ENCODE measurements at places on chromosomes 7 and 10. TPM values are rescaled to one million over a fixed set of nuclear protein-coding genes. Genes with fewer than 3 reads are reported as not detected.

BBS9 gene
- 28.3 TPM for total RNA-seq

TM9SF3 gene
- 80.5 TPM for total RNA-seq

DENND2A gene
- total RNA-seq = not detected

TSPAN33 gene
- total RNA-seq = 3.0 TPM

SPDYE9 gene
- not detected for total RNA-seq

EXOSC1 gene
- 32.6 TPM for total RNA-seq

FUOM gene
- 15.1 TPM for total RNA-seq

AS3MT gene
- 3.7 TPM for total RNA-seq

CRYGN gene
- total RNA-seq = not detected

NET1 gene
- 33.2 TPM for total RNA-seq

DNA sequence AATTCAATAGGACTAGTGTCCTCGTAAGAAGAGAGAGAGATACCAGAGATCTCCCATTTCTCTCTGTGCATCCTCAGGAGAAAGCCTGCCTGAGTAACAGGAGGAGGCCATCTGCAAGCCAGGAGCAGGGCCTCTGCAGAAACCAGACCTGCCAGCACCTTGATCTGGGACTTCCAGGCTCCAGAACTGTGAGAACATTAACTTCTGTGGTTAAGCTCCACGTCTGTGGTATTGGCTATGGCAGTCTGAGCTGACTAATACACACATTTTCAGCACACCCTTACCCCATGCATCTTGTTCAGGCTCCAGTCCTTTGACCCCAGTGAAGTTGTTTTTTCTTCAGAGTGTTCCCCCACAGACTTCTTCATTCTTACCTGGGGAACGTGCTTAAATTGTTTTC is 3.1 kb upstream of the CRTAC1 start:
- peaks cover 4% of the 10 kb centered on the region for H3K4me1 ChIP-seq
- no peak overlapping the region for H3K4me3 ChIP-seq
- DNase-seq = no peak
- H3K36me3 ChIP-seq = no peaks in the 10 kb centered on the region
- peaks cover 8% of the 10 kb centered on the region for H3K27me3 ChIP-seq
- no peak overlapping the region for H3K27ac ChIP-seq

- no peaks in the 10 kb centered on the region for H3K36me3 ChIP-seq
- DNase-seq = no peak
- H3K4me3 ChIP-seq = no peak overlapping the region
- H3K27me3 ChIP-seq = no peaks in the 10 kb centered on the region
- no peaks in the 10 kb centered on the region for H3K4me1 ChIP-seq
- no peak overlapping the region for H3K27ac ChIP-seq
Observed at GRCh38 chr10:2011106-2011716, 273.9 kb upstream of the ADARB2 start.

- no peak for DNase-seq
- H3K4me1 ChIP-seq = no peaks in the 10 kb centered on the region
- H3K4me3 ChIP-seq = no peak overlapping the region
- H3K27me3 ChIP-seq = no peaks in the 10 kb centered on the region
- no peak overlapping the region for H3K27ac ChIP-seq
- H3K36me3 ChIP-seq = no peaks in the 10 kb centered on the region
Observed at GRCh38 chr7:89760690-89761089, 393.6 kb upstream of the STEAP1 start.

GRCh38 chr10:74612195-74612594 is 214.2 kb upstream of the KAT6B start:
- no peak overlapping the region for H3K27ac ChIP-seq
- no peaks in the 10 kb centered on the region for H3K4me1 ChIP-seq

- H3K27ac ChIP-seq = no peak overlapping the region
- DNase-seq = no peak
- H3K36me3 ChIP-seq = no peaks in the 10 kb centered on the region
- peaks cover 3% of the 10 kb centered on the region for H3K27me3 ChIP-seq
- H3K4me3 ChIP-seq = no peak overlapping the region
Observed at GRCh38 chr7:107726356-107727130, 17.4 kb upstream of the CBLL1 start.

DNA sequence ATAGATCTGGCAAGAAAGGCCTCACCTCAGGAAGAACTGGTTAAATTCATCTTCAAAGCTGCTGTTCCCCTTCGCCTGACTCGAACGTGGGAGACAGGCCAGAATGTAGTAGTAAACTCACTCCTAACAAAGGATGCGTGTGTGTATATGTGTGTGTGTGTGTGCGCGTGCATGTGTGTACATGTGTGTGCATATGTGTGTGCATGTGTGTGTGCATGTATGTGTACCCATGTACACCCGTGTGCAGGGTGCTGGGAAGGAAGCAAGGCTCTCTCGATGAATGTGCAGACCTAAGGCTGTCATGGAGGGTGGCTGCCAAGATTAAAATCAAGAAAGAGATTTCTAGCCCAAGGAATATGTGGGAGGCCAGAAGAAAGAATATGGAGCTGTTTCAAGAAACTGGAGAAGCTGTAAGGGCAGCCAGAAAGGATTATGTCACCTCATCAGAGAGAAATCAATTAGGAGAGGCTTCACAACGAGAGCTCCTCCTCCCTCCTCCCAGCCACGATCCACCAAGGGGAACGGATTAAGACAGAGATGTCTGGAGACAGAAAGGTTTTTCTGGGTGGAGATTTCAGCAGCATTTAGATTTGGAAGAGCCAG is 34.0 kb upstream of the LBX1 start:
- no peaks in the 10 kb centered on the region for H3K36me3 ChIP-seq
- H3K4me1 ChIP-seq = no peaks in the 10 kb centered on the region
- no peak overlapping the region for H3K27ac ChIP-seq
- DNase-seq = no peak
- H3K27me3 ChIP-seq = peaks cover 8% of the 10 kb centered on the region

DNA sequence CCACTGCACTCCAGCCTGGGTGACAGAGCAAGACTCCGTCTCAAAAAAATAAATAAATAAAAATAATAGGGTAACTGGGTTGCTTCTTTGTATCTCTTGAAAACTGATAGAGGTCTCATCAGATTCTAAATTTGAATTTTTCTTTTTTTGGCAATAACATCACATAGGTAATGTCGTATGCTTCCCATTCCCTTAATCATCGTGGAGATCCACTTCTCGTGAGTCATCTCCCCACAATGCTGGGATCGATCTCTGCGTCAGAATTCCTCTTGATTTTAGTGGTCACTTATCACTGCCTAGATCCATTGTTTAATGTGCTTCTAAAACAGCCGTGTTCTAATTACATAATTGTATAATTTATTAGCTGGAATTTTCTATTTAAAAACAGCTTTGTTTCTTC is 70.5 kb upstream of the DNAJB6 start:
- no peak overlapping the region for H3K27ac ChIP-seq
- no peaks in the 10 kb centered on the region for H3K27me3 ChIP-seq
- no peak overlapping the region for H3K4me3 ChIP-seq
- H3K4me1 ChIP-seq = peaks cover 3% of the 10 kb centered on the region
- no peak for DNase-seq

- no peaks in the 10 kb centered on the region for H3K27me3 ChIP-seq
- DNase-seq = no peak
- no peak overlapping the region for H3K4me3 ChIP-seq
- peaks cover 4% of the 10 kb centered on the region for H3K4me1 ChIP-seq
- H3K27ac ChIP-seq = no peak overlapping the region
Observed at GRCh38 chr10:93198401-93199131, 124.9 kb downstream of the CYP26A1 start.

- no peak overlapping the region for H3K4me3 ChIP-seq
- DNase-seq = no peak
- H3K27ac ChIP-seq = no peak overlapping the region
- H3K36me3 ChIP-seq = no peaks in the 10 kb centered on the region
- no peaks in the 10 kb centered on the region for H3K4me1 ChIP-seq
Observed at GRCh38 chr10:113705344-113705652, 25.6 kb downstream of the CASP7 start.

- no peaks in the 10 kb centered on the region for H3K4me1 ChIP-seq
- no peak overlapping the region for H3K27ac ChIP-seq
- no peak for DNase-seq
- H3K36me3 ChIP-seq = no peaks in the 10 kb centered on the region
- H3K27me3 ChIP-seq = no peaks in the 10 kb centered on the region
- no peak overlapping the region for H3K4me3 ChIP-seq
Observed at GRCh38 chr7:107065929-107066247, 21.4 kb downstream of the PRKAR2B start.

GRCh38 chr10:113047605-113047962 is 97.5 kb downstream of the TCF7L2 start:
- H3K27ac ChIP-seq = no peak overlapping the region
- no peaks in the 10 kb centered on the region for H3K27me3 ChIP-seq
- no peaks in the 10 kb centered on the region for H3K36me3 ChIP-seq
- DNase-seq = no peak

- H3K4me3 ChIP-seq = no peak overlapping the region
- no peaks in the 10 kb centered on the region for H3K4me1 ChIP-seq
- no peaks in the 10 kb centered on the region for H3K36me3 ChIP-seq
Observed at GRCh38 chr10:88082391-88082790, 219.0 kb downstream of the PTEN start.

GRCh38 chr10:110267276-110267675 is 37.4 kb downstream of the SMNDC1 start:
- H3K27ac ChIP-seq = no peak overlapping the region
- H3K4me1 ChIP-seq = peaks cover 10% of the 10 kb centered on the region
- no peak for DNase-seq
- no peaks in the 10 kb centered on the region for H3K27me3 ChIP-seq

GRCh38 chr10:21080261-21080660 is 183.2 kb upstream of the NEBL start:
- H3K36me3 ChIP-seq = no peaks in the 10 kb centered on the region
- no peaks in the 10 kb centered on the region for H3K4me1 ChIP-seq
- H3K27me3 ChIP-seq = no peaks in the 10 kb centered on the region
- no peak overlapping the region for H3K4me3 ChIP-seq
- DNase-seq = no peak

GRCh38 chr10:44030738-44031137 is 354.2 kb downstream of the CXCL12 start:
- no peaks in the 10 kb centered on the region for H3K27me3 ChIP-seq
- no peaks in the 10 kb centered on the region for H3K36me3 ChIP-seq
- no peaks in the 10 kb centered on the region for H3K4me1 ChIP-seq
- no peak for DNase-seq
- no peak overlapping the region for H3K4me3 ChIP-seq

DNA sequence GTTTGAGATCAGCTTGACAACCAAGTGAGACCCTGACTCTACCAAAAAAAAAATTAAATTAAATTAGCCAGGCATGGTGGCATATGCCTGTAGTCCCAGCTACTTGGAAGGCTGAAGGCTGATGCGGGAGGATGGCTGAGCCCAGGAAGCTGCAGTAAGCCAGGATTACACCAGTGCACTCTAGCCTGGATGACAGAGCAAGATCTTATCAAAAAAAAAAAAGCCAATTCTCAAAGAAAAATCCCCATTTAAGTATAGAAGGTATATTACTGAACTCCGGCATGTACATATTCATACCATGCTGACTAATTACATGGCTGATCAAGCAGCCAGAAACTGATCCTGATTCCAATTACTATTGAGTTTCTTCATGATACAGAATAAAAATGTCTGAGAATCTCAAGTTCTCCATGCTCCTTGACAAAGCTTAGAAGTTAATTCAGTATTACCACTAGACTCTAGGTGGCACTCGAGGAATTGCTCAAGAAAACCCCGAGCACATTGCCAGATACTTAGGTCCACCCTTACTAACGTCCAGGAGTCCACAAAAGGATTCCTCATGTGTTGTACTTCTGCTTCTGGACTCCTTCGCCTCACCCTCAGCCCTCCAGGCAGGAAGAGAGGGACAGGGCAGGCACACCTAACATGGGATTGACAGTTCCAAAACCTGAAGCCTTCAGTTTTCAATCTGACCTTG is 148.9 kb downstream of the PARD3 start:
- no peaks in the 10 kb centered on the region for H3K27me3 ChIP-seq
- no peaks in the 10 kb centered on the region for H3K4me1 ChIP-seq
- H3K36me3 ChIP-seq = no peaks in the 10 kb centered on the region

All from naive thymus-derived CD4-positive, alpha-beta T cell (primary cell).